ENCODE measurements at places on chromosomes 4 and X.
A peak's percentile ranks its signal among the peaks of the same experiment; 100 is the strongest.

- peak; percentile 24 for DNase-seq
Observed at GRCh38 chrX:136065044-136065671, 79.9 kb downstream of the SLC9A6 start.

GRCh38 chr4:18454349-18454748 lies 432.8 kb upstream of the LCORL start:
- no peak for DNase-seq

DNA sequence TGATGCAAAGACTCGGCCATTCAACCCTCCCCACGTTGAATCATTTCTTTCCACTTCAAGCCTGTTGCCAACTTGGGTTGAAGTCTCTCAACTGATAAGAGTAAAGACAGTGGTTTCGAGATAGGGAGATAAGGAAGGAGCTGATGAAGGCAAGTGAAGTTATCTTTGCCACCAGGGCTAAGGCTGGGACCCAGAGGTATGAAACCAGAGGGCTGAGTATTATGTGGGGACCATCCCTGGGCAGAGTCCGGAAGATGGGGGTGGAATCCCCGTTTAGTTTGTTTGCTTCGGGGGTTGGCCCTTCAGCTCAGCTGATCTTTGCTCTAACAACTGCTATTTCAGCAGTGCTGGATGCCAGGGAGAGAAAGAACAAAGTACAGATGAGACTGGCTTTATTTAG lies 2.3 kb upstream of the XPNPEP2 start:
- DNase-seq, result no peak

DNA sequence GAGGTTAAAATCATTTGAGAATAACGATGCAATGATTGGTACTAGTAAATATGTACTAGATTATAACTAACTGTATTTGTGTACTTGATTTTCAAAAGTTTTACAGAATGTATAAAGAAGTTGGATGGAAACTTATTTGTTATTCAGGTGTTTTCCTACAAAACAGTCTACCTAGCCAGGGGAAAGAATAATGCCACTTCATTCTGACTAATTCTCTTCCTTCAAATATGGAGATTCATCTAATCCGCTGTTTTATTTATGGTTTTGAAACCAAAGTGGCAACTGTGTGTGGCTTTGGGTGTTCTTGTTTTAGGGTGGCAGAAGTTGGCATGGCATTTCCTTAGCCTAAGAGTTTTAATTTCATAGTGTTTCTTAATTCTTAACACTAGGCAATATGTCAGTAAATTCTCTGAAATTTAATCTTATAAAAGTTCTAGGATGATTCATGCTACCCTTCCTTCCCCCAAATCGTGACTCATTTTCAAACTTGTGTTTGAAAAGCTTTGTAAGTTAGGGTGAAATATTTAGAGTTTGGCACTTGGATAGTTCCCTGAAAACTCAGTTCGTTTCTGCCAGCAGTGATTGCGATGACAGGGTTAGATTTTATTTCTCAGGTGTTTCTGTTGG lies 62.6 kb downstream of the DCLK2 start:
- no peak for DNase-seq

DNA sequence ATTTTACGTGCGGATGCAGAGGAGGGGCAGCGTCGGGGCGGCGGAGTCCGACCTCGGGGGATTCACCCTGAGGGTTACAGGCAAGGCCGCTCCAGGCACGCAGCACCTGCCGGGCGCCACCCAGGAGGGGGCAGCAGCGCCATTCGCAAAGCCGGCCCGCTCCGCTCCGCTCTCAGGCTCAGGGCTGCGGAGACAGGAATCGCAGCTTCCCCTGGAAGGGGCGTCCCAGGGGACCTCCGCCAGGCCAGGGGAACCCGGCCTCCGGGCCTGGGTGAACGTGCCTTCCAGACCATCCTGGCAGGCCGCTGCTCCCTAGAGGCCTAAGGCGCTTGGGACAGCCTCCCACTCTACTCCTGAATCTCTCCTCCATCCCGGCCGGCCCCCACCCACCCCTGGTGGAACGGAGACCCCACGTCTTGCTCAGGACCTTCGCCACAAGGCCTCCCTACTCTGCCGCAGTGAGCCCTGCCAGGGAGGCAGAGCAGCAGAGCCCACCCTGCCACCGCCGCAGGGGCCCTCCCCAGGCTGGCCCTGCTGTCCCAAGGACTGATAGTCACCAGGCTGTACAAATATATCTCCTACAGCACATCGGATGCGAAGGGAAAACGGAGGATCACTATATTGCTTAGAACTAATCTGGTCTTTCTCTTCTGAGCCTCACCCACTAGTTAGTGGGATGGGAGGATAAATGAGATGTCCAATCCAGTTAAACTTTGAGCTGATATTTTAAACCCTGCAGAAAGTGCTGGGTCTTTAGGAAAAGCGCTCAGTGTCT lies 115.0 kb downstream of the SMIM20 start:
- DNase-seq, result peak; percentile 86

DNA sequence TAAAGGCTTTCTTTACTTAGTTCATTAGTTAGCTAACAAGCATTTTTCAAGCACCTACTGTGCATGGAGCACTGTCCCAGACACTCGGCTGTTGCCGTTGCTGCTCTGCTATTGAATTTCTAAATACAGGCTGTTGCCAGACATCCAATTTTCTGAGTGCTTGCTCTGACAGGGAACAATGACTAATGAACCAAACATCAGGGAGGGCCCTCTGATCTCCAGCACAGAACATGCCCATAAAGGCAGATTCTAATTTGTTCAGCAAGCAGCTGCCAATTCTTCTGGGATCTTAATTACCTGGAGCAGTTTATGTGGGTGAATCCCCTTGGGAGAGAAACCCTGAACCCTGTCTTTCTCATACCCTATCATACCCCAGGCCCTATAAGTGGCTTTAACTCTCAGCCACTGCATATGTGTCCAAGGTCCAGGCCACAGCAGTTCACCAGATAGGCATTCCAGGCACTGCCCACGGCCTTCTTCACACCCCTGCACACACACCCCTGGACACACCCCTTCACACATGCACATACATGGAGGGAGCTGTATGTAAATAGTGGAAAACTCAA lies 27.9 kb downstream of the TSC22D3 start:
- DNase-seq, result no peak

GRCh38 chr4:1026115-1026514 lies 14.7 kb downstream of the FGFRL1 start:
- DNase-seq, result no peak

- DNase-seq, result no peak
Observed at GRCh38 chrX:154979629-154980028, 42.9 kb downstream of the F8 start.

DNA sequence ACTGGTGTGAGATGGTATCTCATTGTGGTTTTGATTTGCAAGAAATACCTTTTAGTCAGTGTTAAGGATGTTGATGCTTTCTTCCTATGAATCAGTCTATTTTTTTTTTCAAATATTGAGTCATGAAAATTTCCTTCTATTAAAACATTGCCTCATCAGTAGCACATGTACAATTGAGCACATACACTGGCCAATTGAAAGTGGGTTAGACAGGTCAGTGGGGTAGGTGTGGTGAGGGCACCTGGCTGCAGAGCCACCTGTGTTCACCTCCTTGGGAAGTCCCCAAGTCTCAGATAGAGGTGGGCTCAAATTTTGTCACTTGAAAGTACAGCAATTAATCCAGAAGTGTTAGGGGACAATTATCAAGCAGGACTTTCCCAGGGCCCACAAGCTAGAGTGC lies 243.7 kb downstream of the SPRY1 start:
- no peak for DNase-seq

DNA sequence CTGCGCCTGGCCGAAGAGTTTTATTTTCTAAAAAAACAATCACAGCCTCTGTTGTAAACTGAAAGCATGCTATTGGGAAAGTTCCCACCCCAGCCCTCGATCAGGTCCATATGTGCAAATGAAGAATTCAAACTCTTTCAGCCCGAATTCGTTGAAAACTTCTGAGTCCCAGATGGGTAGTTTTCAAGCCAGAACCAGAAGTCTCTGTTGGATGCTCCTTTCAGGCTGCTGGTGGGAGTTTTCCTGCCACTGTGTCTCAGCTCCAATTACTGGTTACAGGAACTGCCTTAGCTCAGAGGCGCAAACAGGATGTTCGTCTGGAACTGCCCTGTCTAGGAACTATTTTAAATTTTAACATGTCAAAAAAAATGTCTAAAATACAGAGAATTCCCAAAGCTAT lies 9.3 kb upstream of the ALG13 start:
- DNase-seq, result no peak

GRCh38 chr4:183659872-183660242 lies 764 bp downstream of the TRAPPC11 start:
- no peak for DNase-seq

DNA sequence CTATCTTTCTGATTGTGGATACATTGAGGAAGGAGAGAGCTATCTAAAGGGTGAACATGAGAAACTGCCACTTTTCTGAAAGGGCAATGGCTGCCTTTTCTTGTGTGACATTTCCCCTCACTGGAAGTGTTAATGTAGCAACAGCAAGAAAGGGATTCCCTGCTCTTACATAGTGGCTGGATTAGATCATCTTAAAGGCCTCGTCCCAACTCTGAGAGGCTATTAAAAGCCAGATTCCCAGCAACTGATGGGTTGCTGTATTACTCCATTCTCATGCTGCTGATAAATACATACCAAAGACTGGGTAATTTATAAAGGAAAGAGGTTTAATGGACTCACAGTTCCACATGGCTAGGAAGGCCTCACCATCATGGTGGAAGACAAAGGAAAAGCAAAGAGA lies 33.7 kb upstream of the ADH7 start:
- DNase-seq, result no peak

DNA sequence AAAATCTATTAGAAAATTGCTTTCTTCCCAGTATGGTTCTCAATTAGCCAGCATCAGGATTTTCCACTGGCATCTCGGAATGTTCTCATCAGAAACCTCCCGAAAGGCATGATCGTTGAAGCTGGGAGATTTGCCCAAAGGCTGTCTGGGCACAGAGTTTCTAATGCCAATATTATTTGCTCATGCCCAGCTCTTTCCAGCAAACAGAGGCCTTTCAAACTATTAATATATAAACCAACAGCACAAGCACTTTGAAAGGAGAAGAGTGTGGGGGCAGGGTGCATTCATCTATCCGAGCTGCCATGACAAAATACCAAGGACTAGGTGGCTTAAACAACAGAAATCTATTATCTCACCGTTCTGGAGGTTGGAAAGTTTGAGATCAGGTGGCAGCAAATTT lies 88.3 kb upstream of the MSX1 start:
- DNase-seq, result no peak

GRCh38 chr4:8537041-8537461 lies 43.1 kb upstream of the GPR78 start:
- no peak for DNase-seq

GRCh38 chrX:46407753-46408130 lies 137.5 kb downstream of the ZNF674 start:
- DNase-seq, result no peak

DNA sequence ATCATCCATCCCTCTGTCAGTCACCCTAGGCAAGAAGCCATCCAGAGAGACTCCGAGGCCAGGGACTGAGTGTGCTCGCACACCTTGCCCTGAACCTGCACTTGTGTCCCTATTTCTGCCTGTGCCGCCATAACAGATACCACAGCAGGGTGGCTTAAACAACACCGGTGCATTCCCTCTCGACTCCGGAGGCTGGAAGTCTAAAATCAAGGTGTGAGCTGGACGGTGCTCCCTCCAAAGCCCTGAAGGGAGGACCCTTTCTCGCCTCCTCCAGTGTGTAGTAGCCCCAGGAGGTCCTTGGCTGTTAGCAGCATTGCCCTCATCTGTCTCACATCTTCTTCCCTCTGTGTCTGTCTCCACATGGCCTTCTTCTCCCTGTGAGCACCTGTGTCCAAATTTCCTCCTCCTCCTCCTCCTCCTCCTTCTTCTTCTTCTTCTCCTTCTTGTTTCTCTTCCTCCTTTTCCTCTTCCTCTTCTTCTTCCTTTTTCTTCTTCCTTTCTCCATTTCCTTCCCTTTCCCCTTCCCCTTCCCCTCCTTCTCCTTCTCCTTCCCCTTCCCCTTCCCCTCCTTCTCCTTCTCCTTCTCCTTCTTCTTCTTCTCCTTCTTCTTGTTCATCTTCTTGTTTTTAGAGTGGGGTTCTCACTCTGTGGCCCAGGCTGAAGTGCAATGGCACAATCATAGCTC lies 98.1 kb upstream of the ENPP6 start:
- no peak for DNase-seq

GRCh38 chr4:79014230-79014629 lies 75.0 kb upstream of the PAQR3 start:
- no peak for DNase-seq

- no peak for DNase-seq
Observed at GRCh38 chrX:22944945-22945344, 54.8 kb upstream of the DDX53 start.

DNA sequence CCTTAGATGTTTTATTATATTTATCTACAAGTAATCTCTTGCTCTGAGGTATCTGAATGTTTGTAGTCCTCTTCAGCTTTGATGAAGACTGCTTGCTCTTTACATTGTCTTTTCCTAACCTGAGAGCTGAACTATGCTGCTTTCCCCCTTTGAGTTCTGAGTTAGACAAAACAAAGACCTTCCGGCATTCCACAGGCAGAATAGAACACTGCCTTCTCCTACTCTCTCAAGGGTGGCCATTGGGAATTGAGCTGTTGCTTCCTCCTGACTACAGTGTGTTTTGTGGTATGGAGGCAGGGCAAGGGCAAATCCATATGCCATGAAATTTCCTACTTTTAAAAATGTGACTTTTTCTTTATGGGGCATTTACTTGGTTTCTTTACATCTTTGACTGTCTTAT lies 841.0 kb downstream of the FAM133A start:
- DNase-seq, result no peak

GRCh38 chr4:5478697-5479096 lies 229.7 kb downstream of the EVC2 start:
- no peak for DNase-seq

DNA sequence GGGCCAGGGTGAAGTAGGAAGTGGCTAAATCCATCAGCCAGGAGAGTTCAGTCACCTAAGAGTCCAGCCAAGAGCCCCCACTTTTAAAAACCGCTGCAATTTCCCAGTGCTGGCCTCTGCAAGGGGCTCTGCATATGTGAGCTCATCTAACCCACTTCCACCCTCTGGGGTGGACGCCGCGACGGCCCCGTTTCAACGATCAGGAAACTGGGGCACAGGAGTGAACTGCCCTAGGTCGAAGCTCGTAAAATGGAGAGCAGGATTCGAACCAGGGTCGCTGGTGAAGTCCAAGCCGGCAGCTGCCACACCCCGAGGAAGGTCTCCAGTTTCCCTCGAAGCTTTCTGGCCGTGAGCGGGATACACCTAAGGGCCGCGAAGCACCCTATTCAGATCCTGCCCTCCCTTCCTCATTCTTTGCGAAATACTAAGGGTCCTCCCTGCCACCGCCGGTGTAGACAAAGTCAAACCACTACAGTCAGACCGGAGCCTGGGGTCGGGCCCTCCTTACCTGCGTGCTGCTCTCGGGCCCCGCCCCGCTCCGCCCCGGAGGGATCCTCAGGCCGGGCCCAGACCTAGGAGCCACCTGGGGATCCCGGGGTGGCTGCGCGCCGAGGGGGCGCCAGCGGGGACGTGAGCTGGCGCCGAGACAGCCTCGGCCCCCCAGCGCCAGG lies 446 bp downstream of the EVC2 start:
- no peak for DNase-seq

DNA sequence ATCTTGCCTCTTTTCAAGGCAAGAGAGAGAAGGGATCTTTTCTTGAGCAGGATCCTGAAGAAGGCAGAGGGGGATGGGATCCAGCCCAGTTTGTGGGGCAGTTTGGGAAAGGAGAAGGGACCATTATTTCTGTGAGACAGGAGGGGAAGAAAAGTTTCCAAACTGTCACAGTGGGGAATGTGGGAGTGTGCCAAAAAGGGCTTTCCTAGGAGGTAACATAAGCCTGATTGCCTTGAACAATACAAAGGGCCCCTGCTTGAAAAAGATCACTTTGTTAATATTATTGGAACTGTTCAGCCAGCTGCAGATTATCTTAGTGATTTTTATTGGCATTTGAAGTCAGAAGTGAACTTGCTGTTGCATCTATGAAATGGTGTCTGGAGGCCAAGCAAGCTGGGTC lies 55.2 kb downstream of the MTM1 start:
- no peak for DNase-seq

- no peak for DNase-seq
Observed at GRCh38 chr4:41873380-41874295, 61.6 kb upstream of the TMEM33 start.

Measured in D341Med (cell line).